ENCODE measurements at places on chromosomes 4 and X.

DNA sequence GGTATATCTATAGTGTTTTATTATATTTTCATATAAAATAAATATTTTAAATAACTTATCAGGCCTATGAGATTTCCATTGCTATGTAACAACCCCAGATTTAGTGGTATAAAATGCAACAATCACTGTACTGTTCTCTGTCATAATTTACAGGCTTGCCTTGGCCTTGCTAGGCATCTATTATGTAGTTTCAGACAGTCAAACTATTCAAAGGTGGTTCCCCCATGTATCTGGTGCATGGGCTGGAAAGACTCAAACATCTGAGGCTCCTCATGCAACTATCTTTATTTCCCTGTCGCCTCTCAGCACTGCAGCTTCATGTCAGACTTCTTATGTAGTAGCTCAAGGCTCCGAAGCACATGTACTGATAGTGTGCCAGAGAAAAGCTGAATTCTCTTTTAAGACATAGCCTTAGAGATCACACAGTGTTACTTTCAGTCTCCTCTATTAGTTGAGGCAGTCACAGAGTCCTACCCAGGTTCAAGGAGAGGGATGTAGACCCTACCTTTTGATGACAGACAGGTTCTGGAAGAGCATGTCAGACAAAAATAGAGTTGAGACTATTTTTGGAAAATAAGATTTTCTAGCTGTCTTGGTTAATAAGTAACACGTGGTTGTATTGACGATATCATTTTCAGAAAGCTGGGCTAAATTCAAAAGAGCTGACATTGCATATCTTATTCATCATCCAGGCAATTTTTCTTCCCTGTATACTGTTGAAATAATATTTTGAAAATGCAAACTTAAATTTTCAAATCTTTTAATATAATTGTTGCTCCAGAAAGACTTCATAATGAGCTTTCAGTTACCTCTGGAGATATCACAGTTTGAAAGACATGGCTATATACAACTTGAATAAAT is 19.4 kb downstream of the MTTP start:
- no peak for DNase-seq

- DNase-seq = no peak
Measured at GRCh38 chr4:154164931-154165839, 326.4 kb downstream of the DCHS2 start.

- DNase-seq = no peak
Measured at GRCh38 chr4:153524682-153525081, 58.5 kb downstream of the TMEM131L start.

DNA sequence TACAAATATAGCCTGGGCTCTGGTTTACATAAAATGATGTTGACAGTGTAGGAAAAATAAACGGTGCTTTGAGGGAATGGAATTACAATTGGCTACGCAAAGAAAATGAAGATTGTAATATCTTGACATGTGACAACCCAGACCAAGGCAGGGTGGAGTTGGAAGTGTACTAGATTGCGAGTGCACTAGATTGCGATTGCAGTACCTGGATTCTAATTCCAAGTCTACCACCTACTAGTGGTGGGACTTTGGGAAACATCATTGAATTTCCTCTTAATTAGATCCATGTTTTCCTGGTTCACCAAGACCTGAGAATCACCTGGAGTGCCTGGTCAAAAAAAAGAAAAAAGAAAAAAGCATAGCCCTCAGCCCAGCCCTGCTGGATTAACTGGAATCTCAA is 18.6 kb downstream of the EGF start:
- DNase-seq = no peak

DNA sequence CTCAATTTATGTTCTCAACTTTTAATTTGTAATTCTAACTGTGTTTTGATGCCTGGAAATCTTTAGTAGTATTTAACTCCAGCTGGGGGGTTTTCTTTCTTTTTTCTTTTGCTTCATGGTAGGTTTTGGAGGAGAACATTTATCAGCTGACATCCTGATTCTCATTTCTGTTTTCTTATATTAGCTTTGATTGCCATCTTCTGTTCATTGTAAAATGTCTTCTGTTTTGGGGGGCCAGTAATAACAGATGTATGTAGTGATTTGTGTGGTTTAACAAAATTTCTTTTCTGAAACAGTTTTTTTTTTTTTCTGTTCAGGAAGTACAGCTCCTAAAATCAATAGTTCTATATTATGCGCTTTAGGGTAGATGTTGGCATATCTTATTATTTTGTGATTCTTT is 182.2 kb downstream of the GABRB1 start:
- DNase-seq = no peak

- peak; percentile 77 for DNase-seq
Measured at GRCh38 chr4:184983672-184984356, 34.5 kb upstream of the HELT start.

DNA sequence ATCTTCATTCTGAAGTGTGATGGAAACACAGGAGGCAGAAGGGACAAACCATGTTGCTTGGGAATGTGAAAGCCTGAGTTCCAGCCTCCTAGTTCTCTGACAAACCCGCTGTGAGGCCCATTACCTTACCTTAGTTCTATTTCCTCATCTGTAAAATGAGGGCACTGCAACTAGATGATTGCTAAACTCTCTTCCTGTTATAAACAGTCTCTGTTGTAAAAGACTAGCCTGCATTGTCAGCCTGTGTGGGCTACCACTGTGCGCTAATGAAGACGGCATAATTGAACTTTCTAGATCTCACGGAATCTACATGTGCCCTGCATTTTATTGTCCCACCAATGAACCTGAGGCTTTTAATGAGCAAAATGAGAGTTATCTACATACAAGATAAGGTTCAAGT is 147.2 kb downstream of the AFF2 start:
- no peak for DNase-seq

- DNase-seq = no peak
Measured at GRCh38 chr4:14646831-14647230, 355.4 kb upstream of the CPEB2 start.

DNA sequence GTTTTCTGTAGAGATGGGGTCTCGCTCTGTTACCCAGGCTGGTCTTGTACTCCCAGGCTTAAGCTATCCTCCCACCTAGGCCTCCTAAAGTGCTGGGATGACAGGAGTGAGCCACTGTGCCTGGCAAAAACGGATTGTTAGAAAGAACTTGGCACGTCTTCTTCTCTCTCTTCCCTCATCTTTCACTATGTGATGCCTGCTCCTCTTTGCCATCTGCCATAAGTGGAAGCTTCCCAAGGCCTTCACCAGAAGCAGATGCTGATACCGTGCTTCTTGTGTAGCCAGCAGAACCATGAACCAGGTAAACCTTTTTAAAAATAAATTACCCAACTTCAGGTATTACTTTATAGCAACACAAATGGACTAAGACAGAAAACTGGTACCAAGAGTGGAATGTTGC is 36.9 kb upstream of the HUWE1 start:
- no peak for DNase-seq

DNA sequence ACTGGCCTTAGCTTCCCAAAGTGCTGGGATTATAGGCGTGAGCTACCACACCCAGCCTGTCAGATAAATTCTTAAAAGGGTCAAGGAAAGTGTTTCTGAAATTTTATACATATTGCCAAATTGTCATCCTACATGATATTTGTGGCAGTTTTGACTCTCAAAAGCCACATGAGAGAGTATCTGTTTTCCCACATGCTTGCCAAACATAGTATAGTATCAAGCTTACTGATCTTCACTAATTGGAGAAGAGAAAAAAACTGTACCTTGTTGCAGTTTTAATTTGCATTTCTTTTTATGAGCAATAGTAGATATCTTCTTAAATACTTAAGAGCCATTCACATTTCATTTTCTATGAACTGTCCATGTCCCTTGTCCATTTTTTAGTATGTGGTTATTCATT is 83.6 kb downstream of the TET2 start:
- no peak for DNase-seq

DNA sequence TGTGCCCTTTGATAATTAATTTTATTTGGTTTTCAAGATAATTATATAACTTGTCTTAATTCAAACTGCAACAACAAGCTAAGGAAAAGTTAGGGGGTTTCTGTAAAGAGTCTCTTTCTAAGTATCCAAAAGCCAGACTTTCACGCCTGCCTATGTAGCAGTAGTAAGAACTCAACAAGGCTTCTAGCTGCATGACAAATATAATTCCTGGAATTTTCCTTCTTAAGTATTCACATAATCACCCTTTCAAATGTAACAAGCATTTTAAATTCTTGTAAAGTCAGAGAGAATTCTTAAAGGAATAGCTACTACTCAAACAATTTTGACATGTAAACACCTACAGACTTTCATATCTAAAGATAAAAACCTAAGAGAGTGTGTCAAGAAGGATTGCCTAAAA is 189.7 kb upstream of the NDST3 start:
- DNase-seq = no peak

DNA sequence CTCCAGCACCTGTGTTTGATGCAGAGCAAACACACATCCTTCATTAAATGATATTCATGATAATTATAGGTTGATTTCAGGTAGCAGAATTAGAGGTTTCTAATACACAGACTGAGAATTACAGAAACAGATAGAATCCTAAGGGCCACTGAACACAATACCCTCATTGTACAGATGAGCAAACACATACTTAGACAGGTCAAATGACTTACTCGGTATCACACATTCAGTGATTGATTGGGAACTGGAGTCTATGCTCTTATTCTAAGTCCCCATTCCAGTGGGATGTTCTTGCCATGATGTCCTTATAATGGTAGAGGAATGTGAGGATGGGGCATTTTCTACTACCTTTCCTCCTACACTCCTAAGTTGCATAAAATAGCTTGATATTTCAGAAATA is 70.8 kb downstream of the DCAF8L1 start:
- DNase-seq = no peak

DNA sequence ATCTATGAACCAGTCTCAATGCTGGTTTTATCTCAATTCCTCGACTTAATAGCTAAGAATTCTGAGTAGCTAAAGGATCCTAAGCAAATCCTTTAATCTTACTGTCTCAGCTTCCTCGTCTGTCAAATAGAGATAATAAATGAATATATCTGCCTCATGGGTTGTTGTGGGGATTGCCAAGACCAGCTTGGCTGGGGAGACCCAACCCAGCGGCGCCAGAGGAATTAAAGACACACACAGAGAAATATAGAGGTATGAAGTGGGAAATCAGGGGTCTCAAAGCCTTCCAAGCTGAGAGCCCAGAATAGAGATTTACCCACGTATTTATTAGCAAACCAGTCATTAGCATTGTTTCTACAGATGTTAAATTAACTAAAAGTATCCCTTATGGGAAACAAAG is 41.9 kb downstream of the SLC34A2 start:
- no peak for DNase-seq

DNA sequence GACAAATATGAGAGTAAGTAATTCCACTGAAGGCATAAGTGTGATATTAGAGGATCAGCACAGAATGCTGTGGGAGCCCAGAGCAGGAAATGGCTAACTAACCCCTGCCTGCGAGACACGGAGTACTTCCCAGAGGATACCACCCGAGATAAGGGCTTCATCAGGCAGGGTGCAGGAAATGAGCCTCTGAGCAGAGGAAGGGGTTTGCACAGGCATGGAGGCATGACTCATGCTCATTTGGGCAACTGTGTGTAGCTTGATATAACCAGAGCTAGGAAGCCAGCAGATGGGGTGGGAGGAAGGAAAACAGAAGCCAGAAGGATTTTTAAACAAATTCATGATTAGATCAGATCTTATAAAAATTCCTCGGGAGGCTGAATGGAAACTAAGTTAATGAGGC is 70.0 kb upstream of the TSPAN5 start:
- no peak for DNase-seq

DNA sequence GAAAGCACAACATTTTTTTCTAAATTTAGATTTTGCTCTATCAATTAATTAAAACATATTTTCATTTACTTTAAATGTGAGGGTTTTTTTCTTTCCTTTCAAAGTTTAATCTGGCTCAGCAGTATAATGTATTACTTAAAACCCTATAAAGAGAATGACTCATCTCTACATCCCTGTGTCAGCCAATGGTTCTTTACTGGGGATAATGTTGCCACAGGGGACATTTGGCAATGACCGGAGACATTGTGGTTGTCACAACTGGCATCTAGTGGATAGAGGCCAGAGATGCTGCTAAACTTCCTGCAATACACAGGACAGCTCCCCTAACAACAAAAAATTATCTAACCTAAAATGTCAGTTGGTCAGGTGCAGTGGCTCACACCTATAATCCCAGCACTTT is 53.8 kb downstream of the SYNPO2 start:
- no peak for DNase-seq

DNA sequence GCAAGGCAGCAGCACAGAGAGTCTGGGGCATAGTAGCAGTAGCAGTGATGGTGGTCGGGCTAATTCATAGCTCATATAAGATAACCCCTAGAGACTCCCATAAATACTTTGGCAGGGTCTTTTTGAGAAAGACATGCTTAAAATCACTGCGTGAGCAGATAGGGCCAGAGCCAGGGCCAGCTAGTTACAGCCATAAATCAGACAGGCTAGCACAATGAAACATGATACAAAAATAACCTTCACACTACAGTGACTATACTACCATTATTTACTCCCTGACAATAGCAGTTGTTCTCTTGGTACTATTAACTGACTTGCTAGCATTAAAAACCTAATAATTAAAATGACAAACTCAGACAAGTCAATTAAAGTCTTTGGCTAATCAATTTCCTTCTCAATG is 295.9 kb downstream of the SMARCA1 start:
- DNase-seq = no peak

- no peak for DNase-seq
Measured at GRCh38 chrX:123324625-123325024, 140.5 kb downstream of the GRIA3 start.

- DNase-seq = no peak
Measured at GRCh38 chr4:92210906-92211305, 92.9 kb upstream of the GRID2 start.

GRCh38 chrX:65871671-65872311 is 168.1 kb downstream of the VSIG4 start:
- no peak for DNase-seq

DNA sequence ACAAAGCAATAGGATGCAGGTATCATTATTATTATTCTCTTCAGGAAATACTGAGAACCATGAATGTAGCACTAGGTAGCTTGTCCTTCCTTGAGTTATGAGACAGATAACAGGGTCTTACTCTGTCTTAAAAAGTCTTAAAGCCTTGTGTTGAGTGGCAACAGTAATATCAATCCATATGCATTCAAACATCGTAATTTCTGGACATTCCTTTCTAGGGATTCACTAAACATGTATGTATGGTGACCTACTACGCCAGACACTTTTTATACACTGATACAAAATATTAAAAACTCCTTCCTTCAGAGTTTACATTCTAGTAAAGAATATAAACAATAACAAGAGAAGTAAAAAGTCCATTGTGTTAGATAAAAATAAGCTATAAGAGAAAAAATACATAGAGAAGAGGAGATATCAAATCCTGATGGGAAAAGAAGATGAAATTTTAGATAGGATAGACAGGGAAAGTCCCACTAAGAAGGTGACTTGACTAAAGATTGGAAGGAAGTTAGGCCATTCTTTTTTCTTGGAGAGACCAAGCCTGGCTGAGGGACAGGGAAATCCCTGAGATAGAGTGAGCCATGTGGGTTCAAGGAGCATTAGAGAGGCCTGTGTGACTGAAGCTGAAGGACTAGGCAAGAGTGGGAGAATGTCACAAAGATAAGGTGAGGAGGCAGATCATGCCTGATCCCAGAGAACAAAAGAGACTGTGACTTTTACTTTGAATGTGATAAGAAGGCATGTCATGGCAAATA is 5.0 kb upstream of the DDX60L start:
- DNase-seq = no peak

- DNase-seq = no peak
Measured at GRCh38 chr4:107212565-107212964, 176.5 kb upstream of the DKK2 start.
